ENCODE measurements at places on chromosomes 6 and 20.

GRCh38 chr6:82906489-82906888 is 159.2 kb downstream of the UBE3D start:
- DNase-seq = no peak

- DNase-seq = no peak
Measured at GRCh38 chr6:110358553-110359160, 508 bp upstream of the METTL24 start.

GRCh38 chr6:148997865-148998264 is 251.0 kb downstream of the UST start:
- no peak for DNase-seq

DNA sequence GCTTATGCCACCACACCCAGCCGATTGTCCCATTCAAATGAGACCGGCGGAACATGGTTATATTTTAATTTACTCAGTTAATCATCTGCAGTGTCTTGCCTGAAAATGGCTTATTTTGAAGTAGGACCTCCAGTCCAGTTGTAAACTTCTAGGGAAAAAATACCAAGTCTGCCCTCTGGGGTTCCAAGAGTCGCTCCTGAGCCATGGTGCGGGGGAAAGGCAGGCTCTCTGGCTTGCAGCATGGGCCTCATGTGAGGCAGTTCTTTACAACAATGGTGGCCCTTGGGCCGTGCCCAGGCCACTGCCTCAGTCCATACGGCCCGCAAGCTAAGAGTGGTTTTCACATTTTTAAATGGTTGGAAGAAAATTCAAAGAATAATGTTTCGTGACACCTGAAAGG is 62.7 kb upstream of the XRN2 start:
- no peak for DNase-seq

DNA sequence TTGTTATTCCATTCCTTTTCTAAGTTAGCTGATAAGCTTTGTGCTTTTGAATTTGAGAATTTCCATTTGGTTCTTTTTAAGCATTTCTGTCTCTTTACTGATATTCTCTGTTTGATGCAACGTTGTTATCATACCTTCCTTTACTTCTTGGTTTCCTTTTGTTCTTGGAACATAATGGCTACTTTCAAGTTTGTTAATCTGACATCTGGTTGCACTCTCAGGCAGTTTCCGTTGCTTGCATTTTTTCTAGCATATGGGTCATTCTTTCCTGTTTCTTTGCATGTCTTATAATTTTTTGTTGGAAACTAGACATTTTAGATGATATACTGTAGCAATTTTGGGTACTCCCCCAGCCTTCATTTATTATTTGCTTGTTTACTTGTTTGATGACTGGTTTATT is 12.5 kb downstream of the CDC5L start:
- no peak for DNase-seq

DNA sequence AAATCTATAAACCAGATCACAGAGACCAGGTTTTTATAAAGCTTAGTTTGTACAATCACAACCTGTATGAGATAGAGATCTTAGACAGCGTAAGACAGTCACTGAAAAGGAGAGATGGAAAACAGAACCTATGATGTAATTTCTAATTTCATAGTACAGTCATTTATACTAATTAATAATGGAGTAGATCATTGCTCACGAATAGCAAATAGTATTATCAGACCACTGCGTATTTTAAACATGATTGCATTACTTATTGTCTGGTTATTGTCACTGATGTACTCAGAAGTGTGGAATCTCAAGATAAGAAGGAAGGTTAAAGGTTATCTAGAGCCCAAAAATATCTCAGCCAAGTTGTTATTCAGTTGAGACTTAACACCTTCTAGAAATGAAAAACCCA is 115.6 kb downstream of the KHDC1L start:
- DNase-seq = no peak

DNA sequence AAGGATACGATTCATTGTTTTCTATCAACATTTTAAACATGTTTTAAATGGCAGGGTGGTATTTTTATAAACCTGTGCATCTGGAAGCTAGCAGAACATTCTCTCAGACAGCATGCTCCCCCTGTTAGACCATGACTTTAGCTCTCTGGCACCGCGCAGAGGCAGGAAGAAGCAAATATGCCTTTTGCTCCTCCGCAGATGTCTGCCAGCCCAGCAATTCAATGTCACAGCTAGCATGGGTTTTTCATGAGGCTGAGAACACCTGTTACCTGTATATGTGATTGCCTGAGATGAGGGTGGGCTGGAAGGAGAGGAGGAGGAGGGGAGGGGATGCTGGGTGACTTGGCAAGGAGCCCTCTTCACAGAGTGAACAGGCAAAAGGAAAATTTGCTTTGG is 6.7 kb downstream of the MTCH1 start:
- no peak for DNase-seq

- no peak for DNase-seq
Measured at GRCh38 chr6:128847431-128848210, 35.3 kb upstream of the LAMA2 start.

DNA sequence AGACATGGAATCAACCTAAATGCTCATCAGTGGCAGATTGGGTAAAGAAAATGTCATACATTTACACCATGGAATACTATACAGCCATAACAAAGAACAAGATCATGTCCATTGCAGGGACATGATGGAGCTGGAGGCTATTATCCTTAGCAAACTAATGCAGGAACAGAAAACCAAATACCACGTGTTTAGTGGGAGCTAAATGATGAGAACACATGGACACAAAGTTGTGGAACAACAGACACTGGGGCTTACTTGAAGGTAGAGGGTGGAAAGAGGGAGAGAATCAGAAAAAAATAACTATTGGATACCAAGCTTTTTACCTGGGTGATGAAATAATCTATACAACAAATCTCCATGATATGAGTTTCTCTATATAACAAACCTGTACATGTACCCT is 701.3 kb downstream of the TBC1D32 start:
- no peak for DNase-seq

DNA sequence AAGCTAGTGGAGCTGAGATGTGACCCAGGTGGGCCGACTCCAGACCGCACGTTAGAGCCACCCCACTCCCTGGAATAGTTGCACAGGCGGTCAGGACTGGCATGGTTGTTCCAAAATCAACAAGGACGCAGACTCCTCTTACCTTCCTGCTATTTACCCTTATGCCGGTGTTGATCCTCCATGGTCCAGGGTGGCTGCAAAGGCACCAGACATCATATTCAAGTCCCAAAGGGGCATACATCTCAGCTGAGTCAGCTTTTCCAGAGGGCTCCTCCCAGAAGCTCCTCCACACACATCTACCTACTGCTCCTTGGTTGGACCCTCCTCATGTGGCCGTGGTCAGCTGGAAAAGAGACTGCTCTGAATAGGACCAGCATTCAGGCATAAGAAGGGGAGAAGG is 112.2 kb downstream of the SYCP2 start:
- no peak for DNase-seq

GRCh38 chr6:16446273-16446672 is 207.9 kb downstream of the GMPR start:
- DNase-seq = no peak

- no peak for DNase-seq
Measured at GRCh38 chr6:54768494-54768893, 78.1 kb upstream of the FAM83B start.

DNA sequence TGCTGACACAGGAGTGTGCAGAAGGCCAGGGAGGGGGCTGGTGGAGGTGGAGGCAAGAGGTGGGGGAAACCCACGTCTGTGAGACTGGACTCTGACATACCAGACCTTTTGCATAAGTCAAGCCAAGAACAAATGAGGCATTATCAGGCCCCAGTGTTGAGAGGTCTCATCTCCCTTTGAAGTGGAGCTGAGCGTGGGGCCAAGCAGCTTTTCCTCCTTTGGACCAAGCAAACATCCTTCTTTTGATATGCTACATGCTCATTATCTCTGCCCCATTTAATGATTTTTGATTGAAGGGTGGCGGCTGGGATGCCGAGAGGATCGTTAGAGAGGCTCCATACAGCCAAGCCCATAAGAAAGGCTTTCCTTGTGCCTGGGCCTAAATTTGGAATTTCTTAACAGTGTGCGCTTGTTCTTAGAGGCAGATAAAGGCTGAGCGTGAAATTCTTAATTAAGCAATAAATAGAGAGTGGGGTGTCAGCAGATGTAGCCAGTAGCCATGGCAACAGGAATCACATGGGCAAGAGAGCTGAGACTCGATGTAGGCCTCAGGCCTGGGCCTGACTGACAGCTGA is 244.5 kb downstream of the PKHD1 start:
- DNase-seq = no peak

DNA sequence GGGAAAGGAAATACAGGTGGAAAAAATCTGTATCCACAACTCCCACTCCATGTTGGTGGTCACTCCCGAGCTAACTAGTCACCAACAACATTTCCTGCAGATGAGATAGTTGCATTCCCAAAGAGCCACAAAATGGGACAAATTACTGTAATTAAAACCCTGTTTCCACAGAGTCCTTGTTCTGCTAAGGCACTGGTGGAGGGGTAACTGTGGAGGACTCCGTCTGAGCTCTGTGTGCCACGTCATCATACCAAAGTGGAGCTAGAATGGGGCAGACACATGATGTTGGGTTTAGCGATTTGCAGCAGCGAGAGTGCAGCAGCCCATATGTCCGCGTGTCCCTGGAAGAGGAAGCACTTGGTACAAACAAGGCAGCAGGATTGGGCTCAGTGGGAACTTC is 172.5 kb upstream of the KCNK16 start:
- DNase-seq = no peak

DNA sequence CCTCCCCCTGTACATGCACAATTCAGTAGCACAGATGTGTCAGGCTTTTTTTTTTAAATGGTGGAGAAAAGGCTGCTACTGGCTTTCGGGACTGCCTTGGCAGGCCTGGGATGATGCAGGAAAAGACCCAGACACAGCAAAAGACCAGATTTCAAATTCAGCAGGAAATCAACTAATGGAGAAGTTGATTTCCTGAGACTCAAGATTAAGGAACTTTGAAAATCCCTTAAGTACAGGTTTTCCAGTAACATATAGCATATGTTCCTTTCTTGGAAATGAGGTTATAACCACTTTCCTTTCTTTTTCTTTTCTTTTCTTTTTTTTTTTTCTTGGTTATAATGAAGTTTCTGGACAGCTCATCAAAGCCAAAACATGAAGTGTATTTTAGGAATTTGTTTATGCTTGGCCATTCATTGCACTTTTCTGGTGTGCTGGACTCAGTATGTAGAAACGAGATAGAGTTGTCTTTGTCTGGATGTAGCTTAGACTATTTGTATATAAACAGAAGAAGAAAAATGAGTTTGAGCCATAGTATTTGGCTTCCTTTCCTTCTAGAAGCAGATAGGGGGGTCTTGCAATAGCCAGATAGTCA is 119.4 kb downstream of the SASH1 start:
- DNase-seq = no peak
